ENCODE measurements at places on chromosomes 11 and 22.

- no peak for DNase-seq
These were observed 112.0 kb downstream of the PLEKHA7 start for GRCh38 chr11:16902182-16902581.

- DNase-seq: no peak
These were observed 17.3 kb downstream of the APOL3 start for GRCh38 chr22:36143066-36143815.

GRCh38 chr22:42236848-42237247 lies 33.6 kb downstream of the TCF20 start:
- DNase-seq: no peak

- no peak for DNase-seq
These were observed 102.7 kb downstream of the TRAF6 start for GRCh38 chr11:36407356-36407755.

DNA sequence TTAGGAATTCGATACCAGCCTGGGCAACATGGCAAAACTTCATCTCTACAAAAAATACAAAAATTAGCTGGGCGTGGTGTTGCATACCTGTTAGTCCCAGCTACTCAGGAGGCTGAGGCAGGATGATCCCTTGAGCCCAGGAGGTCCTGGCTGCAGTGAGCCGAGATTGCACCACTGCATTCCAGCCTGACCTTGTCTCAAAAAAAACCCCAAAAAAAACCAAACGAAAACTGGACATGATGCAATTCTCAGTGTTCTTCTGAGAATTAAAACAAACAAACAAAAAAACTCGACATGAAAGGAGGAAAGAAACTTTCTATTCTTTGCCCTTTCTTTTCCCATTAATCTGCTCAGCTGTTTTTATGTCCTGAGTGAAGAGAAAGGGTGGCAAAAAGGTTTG lies 7.4 kb downstream of the MED17 start:
- no peak for DNase-seq

DNA sequence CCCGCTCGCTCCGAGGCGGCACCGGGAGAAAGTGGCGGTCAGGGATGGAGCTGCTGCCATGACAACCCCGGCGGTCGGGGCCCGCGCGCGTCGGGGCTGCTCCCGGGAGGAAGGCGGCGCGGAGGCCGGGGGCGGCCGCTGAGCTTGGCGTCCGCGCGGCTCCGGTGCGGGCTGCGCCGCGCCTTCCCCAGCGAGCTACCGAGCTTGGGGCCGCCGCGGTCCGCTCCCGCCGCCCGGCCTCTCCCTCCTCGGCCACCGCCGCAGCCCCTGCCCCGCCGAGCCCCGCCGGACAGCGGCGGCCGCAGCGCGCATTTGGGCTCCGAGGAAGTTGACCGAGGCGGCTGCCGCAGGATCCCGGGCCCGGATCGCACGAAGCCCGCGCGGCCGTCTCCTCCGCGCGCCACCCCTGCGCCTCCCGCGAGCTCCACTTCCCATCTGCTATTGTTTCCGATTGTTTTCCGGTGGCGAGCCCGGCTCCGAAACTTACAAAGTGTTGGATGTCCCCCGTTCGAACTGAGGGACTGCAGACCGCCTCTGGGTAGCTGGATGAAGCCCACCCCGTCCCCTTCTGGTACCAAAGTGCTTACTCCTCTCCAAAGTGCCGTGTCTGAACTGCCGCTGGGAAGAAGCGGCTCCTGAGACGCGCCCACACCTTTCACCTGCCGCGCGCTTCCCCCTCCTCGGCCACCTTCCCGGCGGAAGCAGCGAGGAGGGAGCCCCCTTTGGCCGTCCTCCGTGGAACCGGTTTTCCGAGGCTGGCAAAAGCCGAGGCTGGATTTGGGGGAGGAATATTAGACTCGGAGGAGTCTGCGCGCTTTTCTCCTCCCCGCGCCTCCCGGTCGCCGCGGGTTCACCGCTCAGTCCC lies 540.3 kb downstream of the NTM start:
- no peak for DNase-seq

DNA sequence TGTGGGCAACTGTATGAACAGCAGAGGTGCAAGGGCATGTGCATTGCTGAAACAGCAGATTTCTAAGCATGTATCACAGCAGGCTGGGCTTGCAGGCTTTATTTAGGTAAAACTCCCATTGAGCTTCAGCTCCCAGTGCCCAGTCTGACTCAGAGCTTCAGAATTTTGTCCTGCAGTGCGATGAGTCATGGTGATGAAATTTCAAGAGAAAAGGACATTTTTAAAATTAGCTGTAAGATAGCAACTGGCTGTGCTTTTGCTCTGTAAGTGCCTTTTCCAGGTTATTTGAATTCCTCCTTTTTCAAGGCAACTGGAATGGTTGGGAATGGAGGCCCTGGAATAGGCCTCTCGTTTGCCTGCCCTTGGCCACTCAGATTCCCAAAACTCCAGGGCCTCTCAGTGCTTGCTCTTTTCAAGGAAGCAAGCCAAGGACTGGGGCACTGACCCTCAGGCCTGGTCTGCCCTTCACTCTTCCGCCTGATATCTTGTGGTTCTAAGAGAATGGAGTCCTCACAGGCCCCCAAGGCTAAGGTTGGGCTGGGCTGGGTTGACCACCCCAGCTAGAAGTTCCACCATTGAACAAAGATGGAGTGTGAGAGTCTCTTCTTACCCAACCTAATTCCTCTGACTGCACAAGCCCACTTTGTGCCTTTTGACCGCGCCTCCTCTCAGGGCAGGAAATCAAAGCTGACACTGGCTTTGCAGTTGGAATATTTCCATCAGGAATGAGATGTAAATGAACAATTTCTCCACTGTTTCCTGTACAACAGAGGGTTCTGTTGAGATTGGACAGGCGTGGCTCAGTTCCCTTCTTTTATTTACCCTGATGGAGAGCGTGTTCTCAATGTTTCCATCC lies 59.5 kb upstream of the PRSS23 start:
- DNase-seq: no peak

- no peak for DNase-seq
These were observed 32.0 kb upstream of the CCDC134 start for GRCh38 chr22:41768430-41768829.

DNA sequence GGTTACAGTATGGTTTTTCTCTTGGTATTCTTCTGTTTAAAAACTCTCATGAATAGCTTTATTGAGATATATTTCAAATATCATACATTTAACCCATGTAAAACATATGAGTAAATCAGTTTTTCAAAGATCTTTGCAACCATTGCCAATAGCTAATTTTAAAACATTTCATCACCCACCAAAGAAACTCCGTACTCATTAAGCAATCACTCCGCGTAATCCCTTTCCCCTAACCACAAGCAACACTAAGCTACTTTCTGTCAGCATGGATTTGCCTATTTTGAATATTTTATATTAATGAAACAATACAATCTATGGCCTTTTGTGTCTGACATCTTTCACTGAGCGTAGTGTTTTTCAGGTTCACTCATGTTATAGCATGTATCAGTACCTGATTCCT lies 697.9 kb upstream of the ANO5 start:
- DNase-seq: no peak

DNA sequence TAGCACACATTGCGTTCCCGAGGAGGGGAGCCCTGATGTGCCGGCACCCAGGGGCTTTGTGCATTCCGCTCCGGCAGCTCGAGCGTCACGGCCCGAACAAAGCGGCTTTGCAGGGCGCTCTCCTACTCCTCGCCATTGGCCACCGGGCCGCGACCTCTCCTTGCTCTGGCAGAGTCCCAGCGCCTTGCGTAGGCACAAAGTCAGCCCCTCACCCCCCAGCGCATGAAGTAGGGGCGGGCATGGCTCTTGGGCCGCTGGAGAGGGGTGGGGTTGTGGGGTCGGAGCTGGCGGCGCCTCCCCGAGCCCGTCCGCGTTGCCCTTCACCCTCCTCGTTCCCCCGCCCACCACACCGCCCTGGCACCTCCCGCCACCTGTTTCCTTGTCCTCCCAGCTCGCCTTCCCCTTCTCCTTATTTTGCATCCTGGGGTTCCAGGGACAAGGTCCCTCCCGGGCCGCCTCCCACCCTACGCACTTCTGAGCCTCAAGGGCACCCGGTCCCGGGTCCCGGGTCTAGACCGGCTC lies 753 bp upstream of the PPARA start:
- DNase-seq: peak; percentile 59

DNA sequence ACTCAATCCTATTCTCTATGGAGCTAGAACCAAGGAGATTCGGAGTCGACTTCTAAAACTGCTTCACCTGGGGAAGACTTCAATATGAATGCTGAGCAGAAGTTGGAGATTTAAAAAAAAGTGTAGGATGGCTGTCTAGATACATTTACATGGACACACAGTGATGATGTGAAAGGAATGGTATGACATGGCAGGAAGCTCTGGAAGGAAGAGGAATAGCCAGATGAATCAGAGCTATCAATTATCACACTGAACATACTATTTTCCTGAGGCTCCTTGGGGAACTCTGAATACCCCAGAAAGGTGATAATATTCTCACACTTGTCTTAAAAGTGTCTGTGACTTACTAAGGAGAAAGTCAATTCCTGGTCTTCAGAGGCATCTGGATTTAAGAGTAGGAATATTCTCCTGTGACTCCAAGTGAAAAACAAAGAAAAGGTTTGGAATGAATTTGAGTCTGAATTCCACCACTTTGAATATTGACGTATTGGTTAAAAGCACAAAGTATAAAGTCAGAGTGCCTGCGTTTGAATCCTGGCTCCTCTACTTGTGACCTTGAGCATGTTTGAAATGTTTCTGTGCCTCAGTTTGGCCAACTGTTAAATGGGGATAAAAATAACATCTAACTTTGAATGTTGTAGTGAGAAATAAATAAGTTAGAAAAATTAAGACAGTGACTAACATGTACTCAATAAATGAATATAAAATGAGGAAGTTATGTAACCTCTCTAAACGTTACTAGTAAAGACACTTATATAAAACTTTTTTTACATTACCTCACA lies 1.3 kb downstream of the OR52D1 start:
- DNase-seq: no peak

- no peak for DNase-seq
These were observed 10.7 kb downstream of the MS4A15 start for GRCh38 chr11:60767388-60767811.

DNA sequence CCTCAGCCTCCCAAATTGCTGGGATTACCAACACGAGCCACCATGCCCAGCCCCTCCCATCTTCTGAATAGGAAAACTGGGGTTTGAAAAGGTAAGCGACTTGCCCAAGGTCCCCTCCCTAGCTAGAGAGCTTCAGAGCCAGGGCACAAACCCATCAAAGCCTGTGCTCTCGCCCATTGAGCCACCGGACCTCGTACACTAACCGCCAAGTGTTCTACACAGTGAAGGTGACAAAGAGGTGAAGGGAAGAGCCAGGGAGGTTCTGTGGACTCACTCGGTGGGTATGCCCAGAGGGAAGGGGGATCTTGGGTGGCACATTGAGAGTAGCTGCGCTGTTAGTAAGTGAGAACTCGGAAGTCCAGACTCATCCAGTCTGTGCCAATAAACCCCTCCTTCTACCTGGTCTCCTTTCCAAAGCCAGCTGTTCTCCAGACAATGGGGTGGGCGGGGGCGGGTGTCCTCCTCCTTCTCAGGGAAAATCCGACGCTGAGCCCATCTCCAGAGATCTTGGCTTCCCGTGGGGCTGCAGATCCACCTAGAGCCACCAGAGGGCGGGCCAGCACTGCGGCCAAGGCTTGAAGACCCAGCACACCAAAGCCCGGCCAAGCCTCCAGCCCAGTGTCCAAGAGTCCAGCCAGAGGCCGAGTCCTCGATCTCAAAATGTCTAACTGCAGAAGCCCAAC lies 3.2 kb upstream of the RTN4RL2 start:
- peak; percentile 31 for DNase-seq

DNA sequence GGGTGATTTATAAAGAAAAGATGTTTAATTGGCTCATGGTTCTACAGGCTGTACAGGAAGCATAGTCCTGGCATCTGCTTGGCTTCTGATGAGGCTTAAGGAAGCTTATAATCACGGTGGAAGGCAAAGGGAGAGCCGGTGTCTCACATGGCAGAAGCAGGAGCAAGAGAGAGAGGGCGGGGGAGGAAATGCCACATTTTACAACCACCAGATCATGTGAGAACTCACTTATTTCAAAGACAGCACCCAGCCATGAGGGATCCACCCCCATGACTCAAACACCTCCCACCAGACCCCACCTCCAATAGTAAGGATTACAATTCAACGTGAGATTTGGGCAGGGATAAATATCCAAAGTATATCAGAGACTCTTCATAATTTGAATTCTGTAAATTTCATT lies 200.7 kb downstream of the MSANTD4 start:
- no peak for DNase-seq

- no peak for DNase-seq
These were observed 80.0 kb downstream of the CD44 start for GRCh38 chr11:35218956-35219355.

DNA sequence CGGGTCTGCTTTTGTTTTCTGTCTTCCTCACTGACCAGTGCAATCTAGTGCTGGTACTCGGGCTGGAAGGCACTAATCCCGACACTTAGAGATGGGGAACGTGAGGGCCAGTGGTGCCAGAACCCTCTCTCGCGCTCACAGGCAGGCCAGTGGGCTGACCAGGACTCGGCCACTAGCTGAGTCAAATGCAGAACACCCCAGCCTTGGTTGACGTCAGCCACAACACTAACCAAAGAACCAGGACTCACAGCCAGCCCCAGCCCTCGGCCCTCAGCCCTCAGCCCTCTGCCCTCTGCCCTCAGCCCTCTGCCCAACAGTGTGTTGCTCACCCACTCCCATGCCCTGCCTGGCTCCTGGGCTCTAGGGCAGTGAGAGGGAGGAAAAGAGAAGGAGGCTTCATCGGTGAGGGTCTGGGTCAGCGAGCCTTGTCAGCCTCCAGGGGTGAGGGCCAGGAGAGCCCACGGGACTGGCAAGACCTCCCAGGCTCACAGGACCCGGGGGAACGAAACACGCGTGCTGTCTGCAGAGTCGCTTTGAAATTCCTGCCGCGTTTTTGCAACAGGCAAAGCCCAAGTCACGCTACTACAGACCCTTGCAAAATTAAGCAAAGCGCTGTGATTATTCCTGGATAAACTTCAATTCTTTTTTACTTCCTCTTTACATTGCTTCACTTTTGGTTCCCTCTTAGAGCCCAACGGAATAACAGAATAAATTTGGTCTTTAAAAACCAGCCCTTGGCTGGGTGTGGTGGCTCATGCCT lies 27.5 kb downstream of the KIAA0930 start:
- no peak for DNase-seq

DNA sequence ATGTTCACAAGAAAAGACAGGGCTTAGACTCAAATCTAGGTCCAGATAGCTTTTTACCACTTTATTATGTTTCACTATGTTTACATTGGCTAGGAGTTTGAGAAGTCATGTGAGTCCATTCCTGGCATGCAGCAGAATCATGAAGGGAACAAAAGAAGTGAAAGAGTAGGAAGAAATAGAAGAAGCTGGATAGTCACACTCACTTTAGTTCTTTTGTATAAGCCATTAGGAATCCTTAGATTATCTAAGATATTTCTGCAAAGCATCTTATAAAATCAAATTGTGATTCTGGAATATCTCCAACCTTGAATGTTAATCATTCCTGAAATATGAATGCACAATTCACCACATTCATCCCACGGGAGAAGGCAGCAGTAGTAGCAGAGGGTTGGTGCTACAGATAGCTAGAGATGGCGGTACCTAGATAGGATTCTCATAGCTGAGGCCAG lies 31.9 kb downstream of the MAML2 start:
- DNase-seq: no peak

- no peak for DNase-seq
These were observed 49.9 kb upstream of the GDPD4 start for GRCh38 chr11:77351281-77351886.
